T-helper 22 cell (primary cell): ENCODE measurements at places on chromosomes 12 and 14.

- no peak for DNase-seq
Observed at GRCh38 chr12:90245391-90245790, 536.8 kb upstream of the ATP2B1 start.

GRCh38 chr12:86950043-86950442 is 693.9 kb upstream of the MGAT4C start:
- no peak for DNase-seq

- DNase-seq: no peak
Observed at GRCh38 chr12:105393587-105393986, 63.1 kb downstream of the C12orf75 start.

DNA sequence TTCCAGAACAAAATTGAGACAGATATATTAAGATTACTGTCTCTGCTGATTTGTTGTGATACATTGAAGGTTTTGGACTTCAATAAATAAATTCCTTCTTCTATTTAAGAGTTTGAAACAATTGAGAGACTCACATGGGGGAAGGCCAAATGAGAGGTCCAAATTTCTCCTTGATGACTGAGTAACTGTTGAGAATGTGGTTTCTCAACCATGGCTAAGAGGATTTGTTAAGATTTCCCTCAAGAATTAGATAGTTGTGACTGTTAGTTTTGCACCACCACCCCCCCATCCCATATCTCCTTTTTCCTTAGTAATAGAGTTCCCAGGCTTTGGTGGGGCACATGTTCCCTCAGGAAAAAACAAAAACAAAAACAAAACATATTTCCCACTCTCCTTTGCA is 47.7 kb upstream of the IGF1 start:
- DNase-seq: no peak

DNA sequence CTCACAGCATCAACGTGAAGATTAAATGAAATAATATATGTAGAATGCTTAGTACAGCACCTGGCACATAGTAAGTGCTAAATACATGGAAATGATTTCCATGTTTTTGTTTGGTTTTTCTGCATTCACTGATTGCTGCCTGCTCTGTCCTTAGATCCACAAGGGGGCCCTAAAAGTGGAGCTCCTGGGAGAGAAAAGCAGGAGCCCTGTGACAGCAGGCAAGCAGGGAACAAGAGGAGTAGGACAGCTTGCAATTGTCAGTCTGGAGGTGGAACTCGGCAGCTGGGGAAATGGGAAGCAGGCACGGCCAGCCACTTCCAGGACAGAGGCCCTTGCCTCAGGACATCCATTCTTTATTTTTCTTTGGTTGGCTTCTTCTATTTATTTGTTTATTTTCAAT is 292.9 kb downstream of the BMP4 start:
- no peak for DNase-seq

- DNase-seq: no peak
Observed at GRCh38 chr12:1102791-1103450, 111.9 kb downstream of the ERC1 start.

DNA sequence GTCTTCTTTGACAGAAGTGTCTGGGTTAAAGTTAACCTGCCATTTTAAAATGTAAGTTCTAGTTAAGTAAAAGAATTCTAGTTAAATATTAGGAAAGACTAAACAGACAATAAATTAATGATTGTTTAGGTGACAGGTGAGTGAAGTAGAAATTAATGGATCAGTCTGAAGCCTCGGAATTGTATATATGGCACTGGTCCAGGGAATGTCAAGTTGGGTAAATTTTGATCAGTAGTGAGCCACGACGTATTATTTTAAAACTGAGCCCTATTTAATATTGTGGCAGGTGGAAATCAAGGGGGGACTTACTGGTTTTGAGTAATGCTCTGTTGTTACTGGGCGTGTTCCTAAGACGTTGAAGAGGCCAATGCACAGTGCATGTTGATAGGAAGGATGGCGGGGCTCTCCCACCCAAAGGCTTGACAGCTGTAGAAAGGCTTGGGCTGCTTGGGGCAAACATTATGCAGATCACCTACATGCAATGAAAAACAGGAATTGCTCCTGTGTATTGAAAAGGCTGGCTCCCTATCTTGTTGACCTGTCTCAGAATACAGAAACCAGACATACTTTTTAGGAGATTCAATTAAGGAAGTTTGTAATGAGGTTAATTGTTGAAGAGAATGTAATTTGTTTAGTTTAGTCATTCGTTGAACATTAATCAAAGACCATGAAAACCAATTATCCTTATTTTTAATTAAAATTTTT is 5.9 kb upstream of the PPFIBP1 start:
- DNase-seq: no peak

GRCh38 chr12:25433024-25433423 is 120.1 kb downstream of the LMNTD1 start:
- no peak for DNase-seq

GRCh38 chr12:75548879-75549278 is 37.5 kb upstream of the KRR1 start:
- DNase-seq: no peak

DNA sequence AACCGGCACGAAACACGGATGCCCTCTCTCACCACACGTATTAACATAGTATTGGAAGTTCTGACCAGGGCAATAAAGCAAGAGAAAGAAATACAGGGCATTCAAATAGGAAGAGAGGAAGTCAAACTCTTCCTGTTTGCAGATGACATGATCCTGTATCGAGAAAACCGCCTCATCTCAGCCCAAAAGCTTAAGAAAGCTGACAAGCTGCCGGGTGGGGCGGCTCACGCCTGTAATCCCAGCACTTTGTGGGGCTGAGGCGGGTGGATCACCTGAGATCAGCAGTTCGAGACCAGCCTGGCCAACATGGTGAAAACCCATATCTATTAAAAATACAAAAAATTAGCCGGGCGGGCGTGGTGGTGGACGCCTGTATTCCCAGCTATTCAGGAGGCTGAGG is 17.7 kb downstream of the OR6S1 start:
- no peak for DNase-seq

DNA sequence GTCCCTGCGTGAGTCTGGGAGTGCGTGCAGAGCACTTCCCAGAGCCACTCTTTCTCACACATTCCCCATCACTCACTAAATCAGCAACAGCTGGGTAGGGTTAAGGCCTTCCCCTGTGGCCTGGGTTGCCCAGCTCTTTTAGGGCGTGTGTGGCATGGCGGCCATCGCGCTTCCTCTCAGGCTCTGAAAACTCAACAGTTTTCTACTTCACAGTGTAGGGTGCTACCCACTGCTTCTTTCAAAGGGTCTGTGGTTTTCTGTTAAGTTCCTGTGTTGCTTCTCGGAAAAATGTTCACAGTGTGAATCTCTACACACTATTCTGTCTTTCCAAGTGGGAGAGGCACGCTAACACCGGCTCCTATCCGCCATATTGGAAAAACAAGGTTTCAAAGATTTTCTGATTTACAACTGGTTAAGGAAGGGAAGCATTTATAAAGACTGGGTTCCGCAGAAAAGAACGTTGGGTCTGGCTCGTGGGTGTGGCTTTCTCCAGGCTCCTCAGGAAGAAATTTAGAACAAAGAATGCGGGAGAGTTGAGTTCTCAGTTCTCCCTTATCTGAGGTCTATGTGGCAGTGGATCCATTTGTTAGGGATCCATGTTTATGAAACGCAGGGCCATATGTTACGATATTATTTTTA is 34.9 kb upstream of the AEBP2 start:
- DNase-seq: no peak

DNA sequence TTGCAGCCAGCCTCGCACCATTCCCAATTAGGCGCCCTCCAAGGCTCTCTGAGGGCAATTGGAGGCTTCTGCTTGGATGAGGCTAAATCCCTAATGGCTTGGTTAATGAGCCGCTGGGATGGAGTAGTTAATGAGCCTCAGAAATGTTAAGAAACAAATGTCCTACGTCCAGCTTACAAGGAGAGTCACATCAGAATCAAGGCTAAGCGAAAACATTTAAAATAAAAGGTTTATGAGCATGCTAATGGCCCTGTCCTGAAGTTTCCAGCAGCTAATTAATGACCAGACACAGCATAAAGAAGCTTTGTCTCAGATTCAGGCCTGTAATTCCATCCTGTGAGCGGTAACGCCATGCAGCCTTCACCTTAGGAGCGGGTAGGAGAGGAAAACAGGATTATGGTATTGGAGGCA is 200.7 kb upstream of the BCL2L14 start:
- DNase-seq: no peak

GRCh38 chr12:3218228-3219171 is 141.3 kb downstream of the TSPAN9 start:
- DNase-seq: no peak

GRCh38 chr12:52585066-52585465 is 11.4 kb upstream of the KRT74 start:
- DNase-seq: no peak

GRCh38 chr12:8904665-8905064 is 9.6 kb upstream of the PHC1 start:
- DNase-seq: no peak

DNA sequence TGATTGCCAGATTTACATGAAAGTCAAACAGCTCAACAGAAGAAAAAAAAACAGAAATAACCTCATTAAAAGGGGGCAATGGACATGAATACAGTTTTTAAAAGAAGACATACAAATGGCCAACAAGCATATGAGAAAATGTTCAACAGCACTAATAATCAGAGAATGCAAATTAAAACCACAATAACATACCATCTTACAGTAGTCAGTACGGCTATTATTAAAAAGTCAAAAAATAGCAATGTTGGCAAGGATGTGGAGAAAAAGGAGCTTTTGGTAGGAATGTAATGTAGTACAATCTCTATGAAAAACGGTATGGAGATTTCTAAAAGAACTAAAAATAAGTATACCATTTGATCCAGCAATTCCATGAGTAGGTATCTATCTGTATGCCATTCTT is 272.1 kb downstream of the CEP128 start:
- no peak for DNase-seq

DNA sequence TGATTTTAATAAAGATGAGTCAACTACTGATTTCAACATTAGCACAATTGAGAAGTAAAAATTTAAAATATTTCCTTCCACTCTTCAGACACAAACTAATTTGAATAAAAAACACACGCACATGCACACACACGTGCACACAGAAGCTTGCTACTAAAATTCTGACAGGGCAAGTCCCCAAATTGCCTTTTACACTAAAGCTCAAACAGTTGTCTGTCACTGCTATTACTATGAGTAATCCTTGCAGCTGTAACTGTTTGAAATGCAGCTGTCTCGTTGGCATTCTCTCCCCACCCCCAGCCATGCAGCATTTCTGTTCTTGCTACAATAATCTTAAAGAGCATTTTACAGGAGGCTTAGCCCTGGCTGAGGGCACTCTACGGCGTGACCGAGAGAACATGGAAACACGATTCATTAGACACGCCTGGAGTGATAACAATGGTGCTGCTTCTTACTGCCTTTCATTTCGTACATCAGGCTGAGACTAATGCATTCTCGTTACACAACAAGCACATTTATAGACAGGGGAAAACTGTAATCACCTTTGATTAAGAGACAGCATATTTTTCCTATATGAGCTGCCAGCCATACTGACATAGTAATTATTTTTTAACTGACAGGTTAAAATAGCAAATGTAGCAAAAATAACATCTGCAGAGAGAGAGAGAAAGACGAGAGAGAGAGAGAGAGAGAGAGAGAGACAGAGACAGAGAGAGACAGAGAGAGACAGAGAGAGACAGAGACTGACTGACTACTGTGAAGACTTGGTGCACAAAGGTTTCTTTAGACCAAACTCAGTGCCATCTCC is 153.8 kb downstream of the MED13L start:
- DNase-seq: no peak

GRCh38 chr12:96091833-96092232 is 56.4 kb upstream of the LTA4H start:
- DNase-seq: no peak

DNA sequence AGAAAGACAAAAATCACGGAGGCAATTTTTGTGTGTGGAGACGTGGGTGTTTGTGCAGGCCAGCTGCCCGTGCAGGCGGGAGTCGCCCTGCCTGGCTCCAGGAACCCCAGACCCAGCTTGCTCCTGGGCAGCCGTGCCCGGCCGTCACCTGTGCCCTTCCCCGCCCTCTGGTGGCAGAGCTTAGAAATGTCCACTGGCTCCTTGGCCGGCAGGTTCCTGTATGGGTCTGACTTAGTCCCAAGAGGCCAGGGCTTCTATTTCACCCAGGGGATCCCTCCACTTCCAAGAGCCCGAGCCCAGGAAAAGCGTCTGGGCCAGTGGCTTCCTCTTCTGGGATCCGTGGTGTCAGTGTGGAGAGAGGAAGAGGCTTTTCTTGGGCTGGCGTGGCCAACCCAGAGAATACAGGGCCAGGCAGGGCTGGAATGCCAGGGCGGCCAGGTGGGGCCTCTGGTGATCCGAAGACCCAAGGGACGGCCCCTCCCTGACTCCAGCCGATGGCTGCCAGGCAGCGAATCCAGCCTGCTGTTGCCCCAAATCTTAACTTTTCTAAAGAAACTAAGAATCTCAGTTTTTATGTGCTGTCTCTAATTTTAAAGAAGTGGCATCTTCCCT is 120.9 kb downstream of the TMEM132C start:
- no peak for DNase-seq

- DNase-seq: no peak
Observed at GRCh38 chr14:81132468-81132867, 88.3 kb downstream of the GTF2A1 start.

GRCh38 chr14:88003425-88003824 is 1.5 kb upstream of the GPR65 start:
- no peak for DNase-seq

DNA sequence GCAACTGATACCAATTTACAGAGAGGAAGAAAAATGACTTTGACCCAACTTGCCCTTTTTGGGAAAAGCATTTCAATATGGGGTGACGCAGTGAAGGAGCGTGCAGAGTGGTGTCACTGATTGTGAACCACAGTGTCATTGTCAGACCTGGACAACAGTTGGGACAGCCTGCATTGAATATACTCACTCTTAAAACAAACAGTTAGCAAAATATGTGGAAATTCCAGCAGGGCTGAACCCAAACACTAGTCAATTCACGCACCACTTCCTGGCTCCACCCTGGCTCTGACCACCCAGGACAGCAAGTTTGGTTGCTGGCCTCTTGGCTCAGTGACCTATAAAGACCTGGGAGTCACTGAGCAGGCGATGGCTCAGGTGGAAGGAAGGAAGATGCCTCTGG is 61.3 kb downstream of the NOS1 start:
- no peak for DNase-seq

DNA sequence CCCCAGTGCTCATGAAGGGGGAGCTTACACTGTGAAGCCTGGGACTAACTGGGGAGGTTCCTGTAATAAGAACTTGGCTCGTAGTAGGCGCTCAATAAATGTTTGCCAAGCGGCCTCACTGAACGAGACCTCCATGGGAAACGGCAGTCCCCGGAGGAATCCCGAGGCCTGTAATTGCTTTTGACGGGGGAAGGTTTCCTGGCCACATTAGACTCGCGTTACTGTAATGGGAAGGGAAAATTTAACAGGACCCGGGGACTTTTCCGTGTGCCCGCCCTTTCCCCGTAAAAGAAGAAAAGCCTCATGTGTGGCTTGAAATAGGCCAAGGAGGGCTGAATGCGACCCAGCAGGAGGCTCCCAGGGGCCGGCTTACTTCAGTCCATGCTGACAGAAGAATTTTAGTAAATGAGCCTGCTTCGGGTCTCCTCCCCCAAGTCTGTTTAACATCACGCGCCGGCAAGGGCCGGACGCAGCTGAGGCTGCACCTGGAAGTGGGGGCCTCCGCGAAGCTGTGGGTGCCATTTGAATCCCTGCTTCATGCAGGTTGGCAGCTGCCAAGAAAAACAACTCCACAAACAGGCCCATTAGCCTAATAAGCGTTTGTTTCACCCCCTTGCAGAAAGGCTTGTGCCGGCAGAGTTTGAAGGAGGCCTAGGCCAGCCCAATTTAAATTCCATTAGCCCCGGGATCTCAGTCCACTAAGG is 39.8 kb upstream of the PWP1 start:
- no peak for DNase-seq

- DNase-seq: no peak
Observed at GRCh38 chr12:78799649-78800048, 64.9 kb upstream of the SYT1 start.

- no peak for DNase-seq
Observed at GRCh38 chr12:38669530-38669929, 235.9 kb downstream of the CPNE8 start.
